ENCODE measurements at places on chromosomes 12 and 14. TPM values are rescaled to one million over a fixed set of nuclear protein-coding genes. Genes with fewer than 3 reads are reported as not detected.

The PPP2R3C gene
- total RNA-seq: 24.5 TPM

The DLK1 gene
- total RNA-seq: not detected

DNA sequence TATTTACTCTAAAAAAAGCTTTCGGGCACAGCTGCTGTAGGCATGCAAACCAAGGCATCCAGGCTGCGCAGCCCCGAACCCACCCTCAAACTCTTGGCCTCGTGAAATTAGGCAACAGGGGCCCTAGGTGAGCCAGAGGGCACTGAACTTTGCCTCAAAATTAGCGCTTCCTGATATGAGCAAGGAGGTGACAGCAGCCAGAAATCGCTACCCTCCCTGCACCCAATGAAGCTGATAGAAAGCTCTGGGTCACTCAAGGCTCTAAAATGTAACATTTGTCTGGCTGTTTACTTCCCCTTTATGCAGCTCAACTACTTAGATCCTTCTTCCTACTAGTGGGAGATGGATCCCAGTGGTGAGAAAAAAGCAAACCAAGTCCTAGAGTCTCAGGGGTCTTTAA is 61.8 kb downstream of the PITPNM2 start:
- DNase-seq: no peak

- DNase-seq: no peak
Measured at GRCh38 chr12:122481861-122482260, 18.9 kb downstream of the ZCCHC8 start.

- DNase-seq: no peak
Measured at GRCh38 chr14:99415496-99416281, 65.0 kb downstream of the SETD3 start.

DNA sequence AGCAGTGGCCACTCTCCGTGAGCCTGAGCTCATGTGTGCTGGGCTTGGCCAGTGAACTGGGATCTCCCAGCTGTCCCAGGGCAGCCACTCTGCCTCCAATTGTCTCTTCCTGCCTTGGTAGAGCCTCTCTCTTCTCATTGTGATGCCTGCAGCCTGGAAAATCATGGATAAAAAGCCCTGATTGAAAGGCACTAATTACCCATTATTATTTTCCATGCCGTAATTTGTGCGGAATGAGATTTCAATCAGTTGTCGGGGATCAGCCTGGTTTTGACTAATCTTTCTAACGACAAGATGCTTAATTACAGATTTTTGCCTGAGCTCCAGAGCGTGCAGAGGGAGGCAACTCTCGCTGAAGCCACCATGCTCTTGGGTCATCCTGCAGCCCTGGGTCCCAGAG is 52.7 kb downstream of the ESRRB start:
- no peak for DNase-seq
